NCI-H69 (cell line): ENCODE measurements at places on chromosomes 7 and 10.

- no peak for DNase-seq
Measured at GRCh38 chr10:28948046-28948445, 270.7 kb downstream of the BAMBI start.

- DNase-seq = no peak
Measured at GRCh38 chr10:76160446-76161300, 729.2 kb downstream of the LRMDA start.

DNA sequence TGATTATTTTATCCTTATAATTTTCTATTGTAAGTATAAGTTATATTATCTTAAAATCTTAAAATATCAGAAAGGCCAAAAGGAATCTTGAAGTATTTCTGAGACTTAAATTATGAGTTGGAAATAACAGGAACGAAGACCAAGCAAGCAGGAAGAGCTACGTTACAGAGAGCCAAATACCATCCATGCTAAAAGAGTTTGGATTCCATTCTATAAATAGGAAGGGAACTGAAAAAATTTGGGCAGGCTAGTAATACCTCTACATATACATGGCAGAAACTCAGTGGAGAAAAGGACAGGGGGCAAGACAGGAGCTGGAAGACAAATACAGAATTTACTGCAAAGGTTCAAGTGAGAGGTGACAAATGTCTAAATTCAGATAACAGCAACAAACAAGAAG lies 16.7 kb downstream of the ITGB1 start:
- no peak for DNase-seq

DNA sequence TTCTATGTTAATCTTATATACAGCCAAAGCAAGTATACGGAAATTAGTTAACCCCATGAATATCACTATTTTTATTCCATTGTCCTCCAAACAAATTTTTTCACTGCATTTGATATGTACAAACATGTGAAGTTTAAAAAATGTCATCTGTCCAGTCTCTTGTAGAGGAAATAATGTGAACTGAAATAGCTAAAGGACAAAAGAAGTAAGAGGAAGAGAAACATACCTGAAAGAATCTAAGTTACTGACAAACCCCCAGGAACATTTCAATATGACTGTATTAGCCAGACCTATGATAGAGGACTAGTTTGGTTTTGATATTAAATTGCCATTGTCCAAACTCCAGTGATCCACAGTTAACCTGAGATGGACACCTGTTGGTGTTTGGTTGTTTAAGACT lies 80.6 kb downstream of the NRCAM start:
- DNase-seq = no peak

DNA sequence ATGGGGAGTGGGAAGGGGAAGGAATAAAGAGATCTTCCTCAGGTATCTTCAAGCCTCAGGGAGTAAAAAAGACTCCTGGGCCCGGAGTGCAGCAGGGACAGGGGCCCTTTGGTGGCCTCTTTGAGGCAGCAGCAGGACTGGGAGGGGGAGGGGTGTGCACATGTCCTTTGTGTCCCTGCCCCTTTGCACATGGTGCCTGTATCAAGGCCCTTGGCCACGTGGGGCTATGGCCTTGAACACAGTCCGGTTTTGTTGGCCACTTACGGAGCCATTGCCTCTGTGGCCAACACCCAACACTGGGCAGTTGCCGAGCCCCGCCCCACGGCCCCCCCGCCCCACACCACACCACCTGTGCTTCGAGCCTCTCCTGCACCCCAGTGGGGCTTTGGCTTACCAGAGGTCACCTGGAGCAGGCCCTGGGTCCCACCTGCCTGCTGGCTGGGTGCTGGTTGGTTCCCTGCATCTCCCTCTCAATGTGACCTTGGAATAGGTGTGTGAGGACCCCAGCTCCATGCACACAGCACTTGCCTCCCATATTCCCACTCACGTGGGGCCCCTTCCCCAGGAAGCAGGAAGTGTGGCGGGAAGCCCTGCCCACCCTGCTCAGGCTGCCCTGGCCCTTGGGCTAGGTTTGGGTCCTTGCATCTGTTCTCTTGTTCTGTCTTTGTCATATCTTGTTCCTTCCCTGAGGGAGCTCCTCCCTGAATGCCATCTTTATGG lies 5.4 kb downstream of the SAP25 start:
- DNase-seq = peak; percentile 17

GRCh38 chr7:191105-191980 lies 1.0 kb upstream of the FAM20C start:
- peak; percentile 37 for DNase-seq

DNA sequence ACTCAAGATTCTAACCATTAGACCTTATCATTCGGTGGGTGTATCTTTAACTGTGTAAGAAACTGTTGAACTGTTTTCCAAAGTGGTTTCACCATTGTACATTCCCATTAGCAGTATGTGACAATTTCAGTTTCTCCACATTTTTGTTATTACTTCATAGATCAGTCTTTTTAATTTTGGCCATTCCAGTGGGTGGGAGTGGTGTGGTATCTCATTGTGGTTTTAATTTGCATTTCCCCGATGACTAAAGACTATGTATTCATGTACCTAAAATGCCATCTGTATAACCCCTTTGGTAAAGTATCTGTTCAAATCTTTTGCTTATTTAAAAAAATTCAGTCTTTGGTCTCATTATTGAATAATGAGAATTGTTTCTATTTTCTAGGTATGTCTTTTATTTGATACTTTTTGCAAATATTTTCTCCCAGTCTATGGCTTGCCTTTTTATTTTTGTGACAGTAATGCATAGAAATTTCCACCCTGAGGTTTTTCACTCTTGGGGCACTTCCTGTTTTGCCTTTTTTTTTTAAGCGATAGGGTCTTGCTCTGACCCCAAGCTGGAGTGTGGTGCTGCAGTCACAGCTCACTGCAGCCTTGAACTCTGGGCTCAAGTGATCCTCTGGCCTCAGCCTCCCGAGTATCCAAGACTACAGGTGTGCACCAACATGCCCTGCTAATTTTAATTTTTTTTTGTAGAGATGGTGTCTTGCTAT lies 141.1 kb upstream of the ITGB1 start:
- no peak for DNase-seq

DNA sequence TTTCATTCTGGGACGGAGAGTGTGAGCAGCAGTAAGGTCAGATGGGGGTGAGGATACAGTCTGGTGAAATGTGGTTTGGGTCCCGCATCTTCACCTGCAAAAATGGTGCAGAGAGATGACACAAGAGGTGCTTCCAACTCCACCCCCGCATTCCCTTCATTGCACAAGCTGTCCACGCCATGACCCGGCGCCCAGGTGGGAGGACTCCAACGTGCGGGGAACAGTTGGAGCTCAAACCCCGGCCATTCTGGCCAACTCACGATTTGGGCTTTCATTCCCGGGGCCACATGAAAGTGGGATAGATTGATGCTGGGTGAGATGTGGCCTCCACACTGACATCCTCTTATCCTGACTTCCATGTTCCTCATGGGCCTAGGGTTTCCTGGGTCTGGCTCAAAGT lies 34.6 kb upstream of the ZNF273 start:
- DNase-seq = no peak

DNA sequence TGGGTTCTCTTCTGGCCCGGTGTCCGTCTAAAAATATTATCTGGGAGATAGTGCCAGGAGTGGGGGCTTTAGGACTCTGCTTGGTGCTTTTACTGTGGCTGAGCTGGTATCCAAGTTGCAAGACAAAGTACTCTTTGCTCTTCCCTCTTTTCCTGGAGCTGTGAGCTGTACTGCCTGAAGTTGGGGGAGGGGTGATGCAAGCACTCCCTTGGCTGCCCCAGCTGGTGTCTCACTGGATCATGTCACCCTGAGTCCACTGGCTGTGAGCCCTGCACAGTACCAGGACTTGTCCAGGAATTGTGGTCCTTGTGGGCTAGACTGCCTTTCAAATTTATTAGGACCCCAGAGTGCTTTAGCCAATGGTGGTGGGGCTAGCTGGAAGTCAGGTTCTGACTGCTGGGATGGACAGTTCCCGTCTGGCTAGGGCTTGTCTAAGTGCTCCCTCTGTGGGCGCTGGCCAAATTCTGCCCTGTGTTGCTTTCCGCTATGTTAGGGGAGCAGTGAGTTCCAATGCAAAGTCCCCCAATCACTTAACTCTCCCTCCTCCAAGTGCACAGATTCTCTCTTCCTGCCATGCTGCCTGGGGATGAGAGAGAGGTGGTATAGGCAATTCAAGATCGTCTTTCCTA lies 13.1 kb downstream of the CC2D2B start:
- no peak for DNase-seq

DNA sequence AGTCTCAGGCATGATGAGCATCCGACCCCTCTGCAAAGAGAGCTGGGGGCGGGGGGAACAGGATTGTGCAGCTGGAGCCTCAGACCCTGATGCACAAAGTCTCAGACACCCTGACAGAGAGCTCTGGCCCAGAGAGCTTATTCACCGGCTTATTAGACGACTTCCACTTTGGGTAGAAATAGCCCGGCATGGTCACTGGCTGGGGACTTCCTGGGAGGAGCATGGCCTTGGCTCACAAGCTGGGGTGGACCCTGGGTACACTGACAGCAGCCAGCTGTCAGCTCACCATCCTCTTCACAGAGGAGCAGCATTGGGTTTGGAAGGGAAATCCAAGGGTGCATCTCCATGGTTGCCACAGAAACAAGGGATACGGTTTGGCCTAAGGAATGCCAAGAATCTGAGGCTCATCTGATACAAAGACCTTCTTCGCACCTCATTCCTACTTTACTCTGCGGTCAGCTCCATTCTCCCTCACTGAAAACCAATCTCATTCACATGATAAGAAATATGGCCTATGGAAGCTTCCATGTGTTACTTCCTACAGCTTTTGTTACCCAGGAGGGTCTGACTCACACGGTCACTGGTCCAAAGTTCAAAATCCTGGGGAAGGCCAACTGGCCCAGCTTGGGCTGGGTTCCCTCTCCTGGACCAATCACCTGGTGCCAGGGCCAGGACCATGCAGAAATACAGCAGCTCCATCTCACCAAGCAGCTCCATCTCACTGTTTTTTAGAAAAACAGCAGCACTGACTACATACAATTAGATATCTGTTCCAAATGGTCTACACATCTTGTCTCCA lies 25.1 kb downstream of the ZNF467 start:
- DNase-seq = no peak

DNA sequence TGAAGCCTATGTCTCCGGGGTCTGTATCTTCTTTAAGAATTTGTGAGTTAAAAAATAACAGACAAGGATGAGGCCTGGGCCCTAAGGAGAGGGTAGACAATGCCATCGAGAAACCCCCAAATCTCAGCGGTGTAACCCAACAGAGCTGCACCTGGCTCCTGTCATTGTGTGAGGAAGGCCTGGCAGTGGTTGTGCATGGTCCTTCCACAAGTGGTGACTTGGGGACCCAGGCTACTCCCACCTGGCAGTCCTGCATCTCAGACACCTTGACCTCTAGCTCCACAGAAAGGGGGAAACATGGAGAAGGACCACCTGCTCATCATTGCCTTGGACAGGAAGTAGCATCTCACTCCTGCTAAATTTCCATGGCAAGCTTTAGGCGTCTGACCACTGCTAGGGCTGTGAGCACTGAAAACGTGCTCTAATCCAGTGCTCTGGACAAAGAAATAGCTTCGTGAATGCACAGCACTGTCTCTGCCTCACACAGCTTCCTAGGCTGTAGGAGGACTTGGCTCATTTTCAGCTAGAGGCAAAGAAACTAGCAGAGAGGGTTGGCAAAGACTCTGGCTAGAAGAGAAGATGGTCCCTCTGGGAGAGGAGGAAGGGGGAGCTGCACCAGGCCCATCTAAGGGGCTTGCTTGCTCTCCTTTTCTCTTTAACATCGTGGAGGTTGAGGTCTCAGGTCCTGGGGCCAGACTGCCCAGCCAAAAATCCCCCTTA lies 273.9 kb upstream of the ZMIZ1 start:
- no peak for DNase-seq

- DNase-seq = no peak
Measured at GRCh38 chr7:157056246-157056645, 45.8 kb upstream of the MNX1 start.

DNA sequence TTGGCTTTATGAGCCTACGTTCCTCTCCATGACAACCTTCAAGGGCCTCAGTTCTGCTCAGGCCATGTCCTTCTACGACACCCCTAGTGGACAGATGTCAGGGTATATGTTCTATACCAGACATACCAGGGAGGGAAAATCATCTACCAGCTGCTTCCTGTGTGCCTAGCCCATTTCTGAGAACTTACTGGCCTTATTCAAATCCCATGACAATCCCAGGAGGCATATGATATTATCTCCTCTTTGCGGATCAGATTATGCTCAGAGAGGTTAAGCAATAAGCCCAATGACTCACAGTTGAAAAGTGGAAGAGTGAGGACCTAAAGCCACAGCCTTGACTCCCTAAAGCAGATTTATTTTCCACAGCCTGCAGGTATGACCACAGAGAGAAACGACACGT lies 139.3 kb downstream of the GLI3 start:
- no peak for DNase-seq

DNA sequence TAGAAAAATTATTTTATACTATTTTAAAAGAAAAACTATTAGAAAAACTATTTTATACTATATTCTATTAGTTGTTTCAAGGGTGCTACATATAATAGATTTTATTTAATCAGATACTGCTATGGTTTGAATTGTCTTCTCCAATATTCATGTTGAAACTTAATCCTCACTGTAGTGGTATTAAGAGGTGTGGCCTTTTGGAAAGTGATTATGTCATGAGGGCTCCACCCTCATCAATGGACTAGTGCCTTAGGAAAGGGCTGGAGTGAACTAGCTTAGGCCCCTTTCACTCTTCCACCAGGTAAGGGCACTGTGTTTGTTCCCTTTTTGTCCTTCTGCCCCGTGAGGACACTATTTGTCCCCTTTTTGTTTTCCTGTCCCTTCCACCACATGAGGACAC lies 111.6 kb downstream of the ATE1 start:
- no peak for DNase-seq

- peak; percentile 75 for DNase-seq
Measured at GRCh38 chr7:82312646-82313045, 130.9 kb downstream of the CACNA2D1 start.

DNA sequence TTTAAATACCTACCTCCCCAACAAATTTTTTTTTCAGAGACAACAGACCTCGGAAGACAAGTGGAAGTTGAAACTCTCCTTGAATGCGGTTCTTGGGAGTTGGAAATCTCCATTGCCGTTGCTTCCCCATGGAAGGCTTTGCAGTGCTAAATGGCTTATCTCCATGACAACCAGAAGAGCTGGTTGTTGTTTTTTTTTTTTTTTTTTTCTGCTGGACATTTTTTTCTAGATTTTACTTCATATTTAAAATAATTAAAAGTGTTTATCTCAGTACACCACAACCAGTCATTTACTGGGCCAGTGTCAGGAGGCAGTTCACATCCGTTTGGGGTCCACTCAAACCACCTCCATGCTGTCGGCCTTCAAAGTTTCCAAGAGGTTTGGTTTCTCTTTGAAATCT lies 348.5 kb upstream of the PRKCQ start:
- DNase-seq = no peak

GRCh38 chr10:110398419-110399105 lies 93.8 kb upstream of the SMNDC1 start:
- DNase-seq = peak; percentile 5

GRCh38 chr7:34081935-34082334 lies 176.6 kb downstream of the BMPER start:
- no peak for DNase-seq

GRCh38 chr10:7361316-7361715 lies 49.5 kb downstream of the SFMBT2 start:
- no peak for DNase-seq

- no peak for DNase-seq
Measured at GRCh38 chr10:70773965-70774809, 11.0 kb downstream of the TBATA start.

GRCh38 chr7:22896917-22897316 lies 74.3 kb upstream of the TOMM7 start:
- DNase-seq = peak; percentile 30
